Cardiac fibroblast (primary cell): ENCODE measurements at places on chromosomes 1 and 21.
A peak's percentile ranks its signal among the peaks of the same experiment; 100 is the strongest.

DNA sequence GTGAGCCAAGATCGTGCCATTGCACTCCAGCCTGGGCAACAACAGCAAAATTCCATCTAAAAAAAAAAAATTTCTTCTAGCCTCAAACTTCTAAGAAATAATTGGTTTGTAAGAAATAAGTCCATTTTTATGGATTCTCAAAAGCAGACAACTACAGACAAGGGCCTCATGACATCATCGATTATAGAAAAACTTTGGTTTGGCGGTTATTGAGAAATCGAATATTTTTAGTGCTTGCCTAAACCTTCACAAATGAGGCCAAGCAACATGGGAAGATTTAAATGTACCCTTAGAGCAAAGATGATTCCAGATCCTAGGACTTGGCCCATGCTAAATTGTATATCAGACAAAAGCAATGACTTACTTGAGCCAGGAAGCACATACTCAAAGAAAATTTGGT is 27.8 kb upstream of the MX1 start:
- no peak for DNase-seq

GRCh38 chr1:205271745-205272144 is 44.0 kb downstream of the TMCC2 start:
- no peak for DNase-seq

GRCh38 chr21:45788637-45789506 is 145.3 kb downstream of the PCBP3 start:
- peak; percentile 31 for DNase-seq

DNA sequence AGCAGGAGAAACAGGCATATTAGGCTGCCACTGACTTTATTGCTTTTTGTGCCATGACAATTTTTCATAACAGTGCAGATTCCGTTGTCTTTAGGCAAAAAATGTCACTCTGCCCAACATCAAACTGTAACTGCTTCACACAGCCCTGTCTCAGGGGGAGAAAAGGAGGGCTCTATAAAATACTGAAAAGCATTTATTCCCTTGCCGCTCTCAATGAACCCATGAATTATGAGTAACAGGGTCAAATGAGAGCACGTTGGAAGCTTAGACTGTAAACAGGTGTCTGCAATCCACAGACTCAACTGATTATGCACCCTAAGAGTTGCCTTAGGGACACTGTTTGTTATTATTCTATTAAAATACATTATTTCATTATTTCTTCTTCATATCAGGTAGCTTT is 292.1 kb upstream of the FMN2 start:
- no peak for DNase-seq

DNA sequence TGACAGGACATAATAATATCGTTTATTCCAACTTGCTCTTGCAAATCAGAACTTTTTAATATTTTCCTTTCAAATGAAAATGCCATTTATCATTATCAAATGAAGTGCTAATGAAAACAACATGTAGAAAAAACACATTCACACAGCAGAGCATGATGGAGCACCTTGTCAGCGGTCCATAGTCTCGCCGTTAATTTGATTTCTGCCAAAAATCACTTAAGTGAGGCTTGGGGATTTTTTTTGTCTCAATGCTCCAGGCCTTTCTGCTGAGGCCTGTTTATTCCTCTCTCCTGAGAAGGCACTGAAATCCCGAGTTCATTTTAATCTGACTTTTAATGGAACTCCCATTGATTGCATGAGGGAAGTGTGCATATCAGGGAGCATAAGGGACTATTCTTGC is 122.5 kb downstream of the ELAVL4 start:
- no peak for DNase-seq

- no peak for DNase-seq
Observed at GRCh38 chr1:25110485-25110884, 121.8 kb downstream of the SYF2 start.

DNA sequence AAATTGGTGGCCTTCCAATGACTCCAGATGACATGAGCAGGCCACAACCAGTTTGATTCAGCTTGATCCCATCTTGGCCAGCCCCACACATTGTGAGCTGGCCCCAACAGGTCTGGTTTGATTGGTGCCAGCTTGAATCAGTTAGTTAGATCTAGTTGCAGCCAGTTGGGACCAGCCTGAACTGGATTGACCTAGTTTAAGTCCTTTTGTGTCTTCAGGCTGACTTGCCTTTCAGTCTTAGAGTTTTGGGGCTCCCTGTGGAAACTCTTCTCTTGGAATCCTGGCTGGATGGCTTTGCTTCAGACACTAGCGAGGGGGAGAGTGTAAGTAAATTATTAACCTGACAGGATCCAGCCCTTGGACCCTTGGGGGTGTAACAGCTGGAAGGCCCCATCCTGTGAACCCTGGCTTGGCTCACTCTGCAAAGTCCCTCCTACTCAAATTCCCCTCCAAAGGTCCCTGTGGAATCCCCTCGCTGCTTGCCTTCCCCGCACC is 36.2 kb upstream of the POU3F1 start:
- no peak for DNase-seq

- DNase-seq = peak; percentile 91
Observed at GRCh38 chr1:235984041-235984825, 80.7 kb downstream of the NID1 start.

GRCh38 chr1:29698033-29698432 is 461.7 kb downstream of the PTPRU start:
- peak; percentile 78 for DNase-seq

DNA sequence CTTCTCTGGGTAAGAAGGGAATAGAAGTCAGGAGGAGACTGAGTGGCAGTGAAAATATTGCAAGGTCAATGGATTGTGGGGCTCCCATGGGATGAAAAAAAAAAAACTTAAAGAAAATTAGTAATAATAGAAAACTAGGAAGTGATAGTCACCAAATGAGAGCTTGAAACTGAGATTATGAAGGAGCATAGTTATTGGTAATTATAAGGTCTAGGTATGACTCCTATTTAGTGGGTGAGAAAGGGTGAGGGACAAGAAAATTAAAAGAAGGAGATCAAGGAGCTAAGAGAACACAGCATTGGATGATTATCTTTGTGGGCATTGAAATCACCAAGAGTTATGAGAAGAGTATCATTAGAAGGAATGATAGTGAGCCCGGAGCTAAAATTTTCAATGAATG is 301.4 kb downstream of the TPR start:
- no peak for DNase-seq

DNA sequence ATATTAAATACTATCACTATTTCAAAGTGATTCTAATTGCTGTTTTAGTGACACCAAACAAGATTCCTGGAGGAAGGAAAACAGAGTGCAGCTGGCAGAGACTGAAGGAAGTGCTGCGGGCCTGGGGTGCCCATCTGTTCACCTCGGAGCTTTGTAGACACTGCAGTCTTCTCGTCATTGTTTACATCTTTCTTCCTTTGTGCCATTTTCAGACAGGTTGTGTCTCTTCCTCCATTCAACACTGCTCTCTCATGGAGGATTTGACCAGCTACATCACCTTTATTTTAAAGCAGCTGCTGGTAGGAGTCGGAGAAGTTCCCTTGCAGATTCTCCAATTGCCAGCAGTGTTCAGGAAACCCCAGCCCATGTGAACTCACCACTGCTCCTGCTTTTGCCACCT is 37.3 kb downstream of the ABCA4 start:
- no peak for DNase-seq

DNA sequence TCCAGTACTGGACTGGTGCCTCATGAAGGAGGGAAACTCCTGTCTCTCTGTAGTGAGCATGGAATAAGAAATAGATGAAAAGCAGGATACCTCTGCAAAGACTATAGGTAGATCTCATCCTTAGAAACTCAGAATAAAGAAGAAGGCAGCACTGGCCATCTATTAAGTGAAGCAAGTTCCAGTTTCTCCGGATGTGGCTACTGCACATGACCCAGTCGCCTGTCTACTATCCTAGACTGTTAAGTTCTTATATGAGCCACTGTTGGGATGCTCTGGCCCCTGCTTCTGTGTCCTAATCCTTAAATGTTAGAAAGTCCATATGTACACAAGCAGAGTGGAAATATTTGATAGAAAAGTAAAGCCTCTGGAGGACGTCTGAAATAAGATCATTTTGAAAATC is 2.2 kb downstream of the FASLG start:
- no peak for DNase-seq

GRCh38 chr1:181397845-181398244 is 85.5 kb upstream of the CACNA1E start:
- DNase-seq = no peak

GRCh38 chr1:185512442-185512841 is 195.4 kb upstream of the IVNS1ABP start:
- no peak for DNase-seq

GRCh38 chr1:186798960-186799688 is 29.6 kb upstream of the PLA2G4A start:
- no peak for DNase-seq

DNA sequence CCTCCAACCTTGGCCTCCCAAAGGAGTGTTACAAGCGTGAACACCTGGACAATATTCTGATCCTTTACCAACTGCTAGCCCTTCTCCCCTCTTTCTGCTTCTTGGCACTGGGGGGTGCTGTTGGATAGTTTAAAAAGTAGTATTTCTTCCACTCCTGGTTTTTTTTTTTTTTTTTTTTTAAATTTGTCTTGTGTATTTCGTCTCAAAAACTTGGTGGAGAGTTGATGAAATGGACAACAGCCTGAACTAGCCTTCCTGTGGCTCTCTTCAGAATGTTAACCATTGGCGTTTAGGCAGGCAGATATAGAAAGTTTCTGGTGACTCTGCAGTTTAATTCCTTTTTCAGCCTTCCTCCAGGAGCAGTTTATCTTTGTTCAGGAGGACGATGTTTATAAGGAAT is 69.7 kb upstream of the USP24 start:
- peak; percentile 72 for DNase-seq

DNA sequence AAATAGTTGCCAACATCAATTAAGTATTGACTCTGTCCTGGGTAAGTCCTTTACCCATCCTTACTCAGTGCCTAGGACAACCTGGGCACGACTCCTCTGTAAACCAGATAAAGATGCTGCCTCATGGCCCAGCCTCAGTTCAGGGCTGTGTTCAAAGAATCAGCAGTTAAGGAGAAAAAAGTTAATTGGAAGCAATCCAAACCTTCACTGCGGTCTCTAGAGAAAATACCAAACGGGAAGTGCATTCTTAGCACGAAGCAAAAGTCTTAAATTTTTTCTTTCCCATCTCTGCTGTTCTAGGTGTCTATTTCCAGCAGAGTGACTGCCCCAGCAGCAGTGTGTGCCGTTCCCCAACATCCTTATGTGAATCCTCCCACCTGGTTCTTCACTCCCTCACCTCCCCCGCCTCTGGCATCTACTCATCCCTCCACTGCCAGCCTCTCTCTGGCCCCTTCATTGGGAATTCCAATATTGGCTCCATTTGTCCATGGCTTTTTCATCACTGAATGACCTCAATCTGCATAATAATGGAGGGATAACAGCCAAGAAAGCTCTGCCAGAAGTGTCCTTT is 23.2 kb downstream of the KANK4 start:
- DNase-seq = peak; percentile 46

DNA sequence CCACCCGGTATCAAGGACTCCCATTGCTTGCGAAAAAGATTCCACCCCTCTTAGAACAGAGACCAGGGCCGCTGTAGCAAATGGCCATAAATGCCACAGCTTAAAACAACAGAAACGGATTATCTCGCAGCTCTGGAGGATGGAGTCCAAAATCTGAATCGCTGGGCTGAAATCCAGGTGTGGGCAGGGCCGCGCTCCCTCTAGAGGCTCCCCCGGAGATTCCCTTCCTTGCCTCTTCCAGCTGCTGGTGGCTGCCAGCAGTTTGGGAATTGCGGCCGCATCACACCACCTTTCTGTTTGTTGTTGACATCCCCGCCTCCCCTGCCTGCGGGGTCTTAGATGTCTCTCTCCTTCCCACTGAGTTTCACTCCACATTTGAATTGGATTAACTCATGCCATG is 15.6 kb downstream of the PDE9A start:
- peak; percentile 58 for DNase-seq

GRCh38 chr1:111825217-111825616 is 69.5 kb downstream of the DDX20 start:
- DNase-seq = no peak

GRCh38 chr1:11693024-11693590 is 1.6 kb downstream of the DRAXIN start:
- peak; percentile 58 for DNase-seq

GRCh38 chr1:154748405-154748775 is 121.7 kb downstream of the KCNN3 start:
- no peak for DNase-seq

- DNase-seq = no peak
Observed at GRCh38 chr1:159669338-159669737, 45.1 kb downstream of the CRP start.

GRCh38 chr1:92839442-92839841 is 7.6 kb downstream of the RPL5 start:
- DNase-seq = no peak

GRCh38 chr1:226111883-226112261 is 49.4 kb downstream of the H3-3A start:
- DNase-seq = no peak

- no peak for DNase-seq
Observed at GRCh38 chr1:173482683-173483082, 5.5 kb downstream of the PRDX6 start.

DNA sequence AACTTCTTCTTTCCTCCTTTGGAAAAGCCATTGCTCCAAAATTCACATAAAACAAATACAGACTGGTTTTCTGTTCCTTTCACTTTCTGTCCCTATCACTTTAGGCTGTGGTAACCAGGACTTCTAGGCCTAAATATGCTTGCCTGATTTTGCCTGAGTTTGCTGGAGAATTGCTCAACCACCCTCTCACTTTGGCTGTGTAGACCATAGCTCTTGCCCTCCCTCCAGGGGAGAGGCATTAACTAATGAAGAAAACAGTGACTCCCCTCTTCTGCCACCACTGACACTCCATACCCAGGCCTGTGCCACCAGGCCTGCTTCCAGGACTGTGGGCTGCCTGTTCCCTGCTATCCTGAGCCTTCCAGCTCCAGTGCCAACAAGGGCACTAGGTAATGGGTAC is 163.5 kb downstream of the TOMM20 start:
- DNase-seq = peak; percentile 63

- peak; percentile 37 for DNase-seq
Observed at GRCh38 chr1:231242516-231243198, 1.6 kb downstream of the GNPAT start.

DNA sequence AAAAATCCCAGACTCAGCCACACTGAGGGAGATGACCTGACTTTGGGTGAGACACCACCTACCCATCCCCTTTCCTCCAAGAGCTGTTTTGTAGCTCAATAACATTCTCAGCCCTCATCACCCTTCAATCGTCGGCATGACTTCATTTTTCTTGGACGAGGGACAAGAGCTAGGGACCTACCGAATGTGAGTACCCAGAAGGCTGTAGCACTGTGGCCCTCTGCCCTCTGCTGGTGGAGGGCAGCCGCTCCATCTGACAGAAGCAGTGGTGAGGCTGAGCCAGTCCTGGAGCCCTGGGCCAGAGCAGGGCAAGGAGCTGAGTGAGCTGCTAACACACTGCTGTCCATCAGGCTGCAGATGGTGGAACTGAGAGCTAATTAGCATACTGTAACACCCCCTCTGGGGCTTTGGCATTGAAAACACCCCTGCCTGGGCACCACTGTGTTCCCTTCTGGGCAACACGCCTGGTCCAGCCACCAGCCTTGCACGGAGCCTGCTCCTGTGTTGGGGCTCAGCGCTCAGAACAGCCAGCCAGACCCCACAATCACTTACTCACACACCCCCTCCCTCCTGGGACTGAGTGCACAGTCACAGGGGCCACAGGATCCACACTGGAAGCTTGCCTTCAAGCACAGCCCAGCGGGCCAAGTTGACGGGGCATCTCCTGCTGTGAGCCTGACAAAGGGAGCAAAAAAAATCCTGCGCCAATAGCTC is 18.3 kb upstream of the ALPL start:
- DNase-seq = peak; percentile 78
